ENCODE measurements at places on chromosomes 3 and 15.

DNA sequence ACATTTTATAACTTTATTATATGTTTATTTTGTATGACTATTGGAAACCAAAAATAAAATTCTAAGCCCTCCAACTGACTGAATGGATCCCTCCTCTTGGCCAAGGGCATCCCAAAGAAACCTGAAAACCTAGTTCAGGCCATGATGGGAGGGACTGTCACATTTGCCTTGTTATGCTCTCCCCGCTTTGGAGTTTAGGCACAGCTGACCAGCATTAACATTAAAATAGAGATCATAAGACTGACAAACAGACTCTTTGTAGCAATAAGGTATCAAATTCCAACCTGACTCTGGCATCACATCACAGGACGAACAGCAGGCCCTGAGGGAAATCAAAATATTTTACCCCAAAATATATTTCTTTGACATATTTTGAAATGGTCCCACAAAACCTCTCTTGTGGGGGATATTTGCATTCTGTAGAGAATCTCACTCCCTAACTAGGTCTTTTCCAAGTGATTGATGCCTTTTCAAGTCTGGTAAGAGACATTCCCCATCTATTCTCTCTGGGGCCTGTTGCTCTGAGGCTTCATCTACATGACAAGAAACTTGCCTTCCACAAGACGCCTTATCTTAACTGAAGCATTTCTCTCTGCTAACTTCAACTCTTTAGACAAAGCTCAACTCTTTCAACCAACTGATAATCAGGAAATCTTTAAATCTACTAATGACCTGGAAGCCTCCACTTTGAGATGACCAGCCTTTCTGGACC is 81.8 kb upstream of the PRR23E start:
- no peak for DNase-seq

GRCh38 chr15:77473328-77473727 is 52.6 kb downstream of the HMG20A start:
- DNase-seq: no peak

- no peak for DNase-seq
These were observed 155.8 kb downstream of the NR1D2 start for GRCh38 chr3:24100696-24101402.

DNA sequence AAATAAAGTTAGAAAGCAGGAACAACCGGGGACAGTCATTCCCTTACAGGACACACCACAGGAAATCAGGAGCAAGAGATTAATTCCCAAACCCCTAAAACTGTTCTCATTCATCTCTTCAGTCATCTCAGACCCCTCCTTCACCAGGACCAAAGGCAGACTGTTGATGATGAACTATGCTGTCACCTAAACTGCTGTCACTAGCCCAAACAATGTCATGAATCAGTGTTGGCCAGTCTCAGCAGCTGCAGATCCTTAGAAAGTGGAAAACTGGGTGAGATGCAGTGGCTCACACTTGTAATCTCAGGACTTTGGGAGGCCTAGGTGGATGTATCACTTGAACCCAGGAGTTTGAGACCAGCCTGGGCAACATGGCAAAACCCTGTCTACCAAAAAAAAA is 909.6 kb downstream of the ROBO1 start:
- no peak for DNase-seq

GRCh38 chr3:126985132-126985985 is 2.4 kb downstream of the PLXNA1 start:
- no peak for DNase-seq

GRCh38 chr15:60914360-60914759 is 314.7 kb downstream of the RORA start:
- DNase-seq: no peak

DNA sequence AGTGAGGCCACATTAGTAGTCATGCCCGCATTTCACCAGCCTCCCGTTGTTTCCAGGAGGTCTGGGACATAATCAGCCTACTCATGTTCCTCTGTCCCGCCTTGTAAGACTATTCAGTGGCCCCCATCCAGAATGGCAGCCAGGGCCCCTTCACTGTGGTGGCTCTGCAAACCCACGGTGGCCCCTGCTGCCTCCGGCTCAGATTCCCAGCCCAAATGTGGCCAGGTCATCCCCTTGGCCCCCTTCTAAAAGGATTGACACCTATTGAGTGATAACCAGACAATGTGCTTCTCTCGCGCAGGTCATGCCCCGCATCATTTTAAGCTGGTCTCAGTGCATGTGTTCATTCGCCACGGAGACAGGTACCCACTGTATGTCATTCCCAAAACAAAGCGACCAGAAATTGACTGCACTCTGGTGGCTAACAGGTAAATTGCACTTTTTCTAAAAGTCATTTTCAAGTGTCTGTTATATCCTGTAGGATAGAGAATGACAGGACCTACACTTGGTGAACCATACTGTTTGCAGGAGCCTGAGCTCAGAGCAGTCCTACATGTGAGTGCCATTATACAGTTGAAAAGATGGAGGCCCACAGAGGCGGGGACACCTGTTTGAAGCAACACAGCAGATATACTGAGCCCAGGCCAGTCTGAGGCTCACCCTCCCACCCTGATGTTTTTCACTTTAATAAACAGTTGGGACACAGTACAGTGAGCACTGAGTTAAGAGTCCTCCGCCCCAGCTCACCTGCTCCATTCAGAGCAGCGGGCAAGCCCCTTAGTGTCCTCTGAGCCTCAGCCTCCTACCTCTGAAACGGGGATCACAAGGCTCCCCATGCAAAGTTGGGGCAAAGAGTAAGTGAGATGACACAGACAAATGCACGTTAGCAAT is 47.7 kb downstream of the PXYLP1 start:
- no peak for DNase-seq

- no peak for DNase-seq
These were observed 133.4 kb upstream of the UBE3A start for GRCh38 chr15:25572191-25572590.

- no peak for DNase-seq
These were observed at the start of gene RAB6B for GRCh38 chr3:133895208-133896001. Gene RAB6B, minus strand, starts transcription at chr3:133895882. Its CDS starts 416 bp downstream, at chr3:133895466.

GRCh38 chr3:79491029-79491641 is 276.7 kb downstream of the ROBO1 start:
- DNase-seq: no peak

DNA sequence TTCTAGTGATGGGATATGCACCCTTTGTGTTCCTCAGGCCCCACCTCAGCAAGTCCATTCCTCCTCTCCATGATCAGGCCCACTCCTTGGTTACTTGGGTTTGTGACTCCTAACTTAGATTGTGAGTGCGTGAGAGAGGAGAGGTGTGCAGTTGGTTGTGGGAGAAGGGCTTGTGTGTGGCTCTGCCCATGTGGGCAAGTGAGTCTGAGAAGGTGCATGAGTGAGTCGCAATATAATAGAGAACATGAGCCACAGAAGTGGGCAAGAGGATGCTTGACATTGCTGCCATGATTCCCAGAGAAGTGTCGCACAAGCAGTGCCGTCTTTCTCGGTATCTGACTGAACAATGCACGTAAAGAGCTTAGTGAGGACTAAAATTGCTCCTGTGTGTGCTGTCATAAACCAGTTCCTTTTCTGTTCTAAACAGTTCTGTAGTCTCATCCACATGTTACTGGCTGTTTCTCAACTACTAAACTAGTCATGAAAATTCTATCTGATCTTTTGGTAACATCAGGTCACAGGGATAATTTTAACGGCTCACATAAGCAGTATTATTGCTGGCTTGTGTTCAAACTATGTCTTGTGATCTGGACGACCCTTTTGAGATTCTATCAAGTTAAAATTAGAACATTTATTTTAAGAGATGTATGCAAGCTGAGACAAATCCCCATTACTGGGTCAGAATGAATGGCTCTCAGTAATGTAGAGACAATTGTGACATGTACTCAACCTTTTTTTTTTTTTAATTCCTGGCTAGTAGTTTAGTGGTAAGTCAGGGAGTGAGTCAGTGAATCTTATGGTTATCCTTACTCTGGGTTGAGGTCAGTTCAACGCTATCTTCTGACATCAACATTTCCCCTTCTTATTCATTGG is 25.6 kb downstream of the GYG1 start:
- no peak for DNase-seq

GRCh38 chr3:72372161-72372560 is 476.1 kb downstream of the SHQ1 start:
- DNase-seq: no peak

- no peak for DNase-seq
These were observed 720.9 kb upstream of the SEMA6D start for GRCh38 chr15:46996359-46996758.

DNA sequence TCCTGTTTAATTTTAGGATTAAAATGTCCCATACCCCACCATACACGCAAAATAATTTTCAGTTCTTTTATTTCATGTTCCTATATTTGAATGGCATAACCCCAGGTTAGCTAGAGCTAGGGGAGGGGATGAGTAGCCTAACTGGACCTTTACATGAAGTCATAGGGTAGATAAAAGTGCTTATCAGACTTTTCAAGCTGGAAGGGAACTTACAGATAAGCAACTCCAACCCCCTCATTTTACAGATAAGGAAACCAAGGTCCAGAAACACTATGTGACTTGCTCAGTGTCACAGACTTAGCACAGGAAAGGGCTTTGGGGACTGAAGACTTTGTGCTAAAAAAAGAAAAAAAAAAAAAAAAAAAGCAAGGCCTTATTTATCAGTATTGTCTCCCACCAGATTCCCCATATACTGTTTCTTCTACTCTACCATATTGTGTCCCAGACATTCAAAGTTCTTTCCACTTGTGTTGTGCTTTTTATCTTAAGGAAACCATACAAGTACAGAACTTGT is 10.6 kb upstream of the TNIK start:
- no peak for DNase-seq

DNA sequence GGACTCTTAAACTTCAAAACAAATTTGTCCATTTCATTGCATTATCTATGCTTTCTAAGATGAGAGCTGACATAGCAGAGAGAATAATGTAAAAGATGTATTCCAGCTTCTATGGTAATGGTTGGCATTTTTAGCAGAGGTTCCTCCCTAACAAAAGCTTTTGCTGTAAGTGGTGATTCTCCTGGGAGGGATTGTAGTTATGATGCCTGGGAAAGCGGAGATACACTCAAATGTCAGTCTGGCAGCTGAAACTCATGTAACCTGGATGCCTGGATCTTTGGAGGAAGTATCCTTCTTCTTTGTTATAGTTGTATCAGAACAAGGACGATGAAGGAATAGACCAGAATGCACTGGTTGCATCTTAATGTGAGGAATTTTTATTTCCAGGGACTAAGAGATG is 7.5 kb downstream of the CHL1 start:
- DNase-seq: no peak

GRCh38 chr3:14047027-14047426 is 77.6 kb downstream of the CHCHD4 start:
- DNase-seq: no peak

DNA sequence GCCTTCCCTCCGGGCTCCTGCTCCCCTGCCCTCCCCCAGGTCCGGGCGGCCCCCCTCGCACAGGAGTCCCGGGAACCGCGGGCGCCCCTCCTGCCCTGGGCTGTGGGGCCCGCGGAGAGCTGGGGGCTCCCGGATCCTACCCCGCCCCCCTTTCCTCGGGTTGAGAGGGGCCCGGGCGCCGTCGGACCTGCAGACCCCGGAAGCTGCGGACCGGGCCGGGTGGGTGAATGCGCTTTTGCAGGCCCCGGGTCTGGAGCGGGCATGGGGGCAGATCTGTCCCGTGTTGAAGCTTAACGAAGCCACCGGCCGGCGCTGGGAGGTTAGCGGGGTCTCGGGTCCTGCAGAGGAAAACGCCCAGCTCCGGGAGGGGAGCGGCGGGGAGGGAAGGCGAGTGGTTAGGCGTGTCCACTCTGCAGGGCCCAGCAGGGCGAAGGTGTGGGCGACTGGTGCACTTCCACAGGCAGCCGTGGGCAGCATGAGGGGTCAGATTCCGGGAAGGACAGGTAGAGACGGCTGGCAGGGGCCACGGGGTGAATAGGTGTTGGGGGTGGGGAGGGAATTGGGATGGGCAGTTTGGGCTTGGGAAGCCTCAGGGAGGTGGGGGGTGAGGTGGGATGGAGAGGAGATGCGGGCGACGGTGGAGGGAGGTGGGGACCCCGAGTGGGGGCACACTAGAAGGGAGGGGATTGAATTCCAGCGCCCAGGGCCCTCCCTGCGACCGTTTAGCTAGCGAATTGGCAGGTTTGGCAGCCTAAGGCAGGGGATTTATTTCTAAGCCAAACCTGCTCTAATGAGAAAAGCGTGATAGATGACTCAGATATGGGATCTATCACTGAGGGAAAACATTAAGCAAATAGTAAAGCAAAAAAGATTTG is 635 bp downstream of the CD276 start:
- no peak for DNase-seq

DNA sequence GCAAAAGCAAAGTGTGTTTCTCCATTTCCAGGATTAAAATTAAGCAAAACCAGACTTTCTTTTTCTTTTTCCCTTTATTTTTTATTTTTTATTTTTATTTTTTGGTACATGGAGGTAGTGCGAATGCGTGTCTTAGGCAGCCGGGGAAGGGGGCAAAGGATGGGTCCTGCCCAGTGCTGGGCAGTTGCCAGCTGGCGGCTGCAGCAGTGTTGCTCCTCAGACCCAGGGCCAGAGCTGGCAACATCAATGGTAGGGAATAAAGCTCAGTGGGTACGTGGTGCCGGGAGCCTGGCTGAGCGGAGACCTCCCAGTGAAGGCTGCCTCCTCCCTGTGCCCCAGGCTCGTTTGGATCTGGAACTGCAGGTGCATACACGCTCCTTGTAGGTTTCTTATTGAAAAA is 46.3 kb downstream of the POLR2M start:
- DNase-seq: no peak

GRCh38 chr3:193710286-193711165 is 117.5 kb downstream of the OPA1 start:
- no peak for DNase-seq

- no peak for DNase-seq
These were observed 138.6 kb downstream of the FBLN2 start for GRCh38 chr3:13687517-13687943.

DNA sequence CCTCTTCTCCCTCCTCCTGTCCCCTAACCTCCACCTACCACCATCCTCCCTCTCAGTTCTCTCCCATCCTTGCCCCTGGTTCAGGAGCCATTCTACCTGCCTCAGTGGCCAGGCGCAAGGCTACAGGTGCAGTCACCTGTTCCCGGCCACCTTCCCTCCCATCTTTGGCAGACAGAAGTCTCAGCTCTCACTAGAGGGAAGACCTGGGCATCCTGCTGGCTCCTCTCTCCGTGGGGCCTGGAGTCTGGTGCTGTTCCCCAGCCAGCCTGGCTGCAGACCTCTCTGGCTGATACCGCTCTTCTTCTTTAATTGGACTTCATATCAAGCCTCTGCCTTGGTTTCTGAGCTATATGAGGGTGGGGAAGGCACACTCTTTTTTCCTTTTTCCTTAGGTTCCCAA is 53.0 kb upstream of the SLC6A1 start:
- DNase-seq: no peak

DNA sequence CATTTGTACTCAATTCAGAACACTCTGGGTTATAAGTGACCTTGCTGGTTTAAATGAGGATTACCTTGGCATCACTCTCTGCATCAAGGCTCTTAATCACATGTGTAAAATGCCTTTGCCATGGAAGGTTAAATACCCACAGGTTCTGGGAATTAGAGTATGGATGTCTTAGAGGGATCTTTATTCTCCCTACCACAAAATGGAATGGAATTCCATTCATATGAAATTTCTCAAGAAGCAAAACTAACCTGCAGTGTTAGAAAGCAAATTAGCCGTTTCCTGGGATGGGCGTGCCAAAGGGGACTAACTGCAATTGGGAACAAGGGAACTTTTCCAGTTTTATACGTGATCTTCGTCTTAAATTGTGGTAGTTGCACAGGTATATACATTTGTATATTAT is 39.8 kb downstream of the TBL1XR1 start:
- no peak for DNase-seq

- no peak for DNase-seq
These were observed 12.6 kb upstream of the LCTL start for GRCh38 chr15:66578286-66578875.

GRCh38 chr15:93188236-93188635 is 99.2 kb upstream of the RGMA start:
- DNase-seq: no peak
